Endodermal cell (in vitro differentiated cells): ENCODE measurements at places on chromosomes 1 and 21.

GRCh38 chr1:183832459-183832858, 27.5 kb downstream of the RGL1 start:
- DNase-seq: no peak

DNA sequence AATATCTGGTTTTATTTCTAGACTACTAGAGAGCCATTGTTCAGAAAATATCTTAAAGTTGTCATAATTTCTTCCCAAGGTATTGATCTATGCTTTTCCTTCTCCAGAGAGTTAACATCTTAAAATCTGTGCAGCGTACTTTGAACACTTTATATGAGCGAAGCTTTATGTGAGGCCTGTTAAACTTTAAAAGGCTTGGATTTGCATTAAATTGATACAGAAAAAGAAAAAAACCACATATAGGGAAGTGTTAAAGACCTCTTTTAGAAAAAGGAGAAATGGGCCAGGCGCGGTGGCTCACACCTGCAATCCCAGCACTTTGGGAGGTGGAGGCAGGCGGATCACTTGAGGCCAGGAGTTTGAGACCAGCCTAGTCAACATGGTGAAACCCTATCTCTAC, 59.2 kb upstream of the MORC3 start:
- no peak for DNase-seq

DNA sequence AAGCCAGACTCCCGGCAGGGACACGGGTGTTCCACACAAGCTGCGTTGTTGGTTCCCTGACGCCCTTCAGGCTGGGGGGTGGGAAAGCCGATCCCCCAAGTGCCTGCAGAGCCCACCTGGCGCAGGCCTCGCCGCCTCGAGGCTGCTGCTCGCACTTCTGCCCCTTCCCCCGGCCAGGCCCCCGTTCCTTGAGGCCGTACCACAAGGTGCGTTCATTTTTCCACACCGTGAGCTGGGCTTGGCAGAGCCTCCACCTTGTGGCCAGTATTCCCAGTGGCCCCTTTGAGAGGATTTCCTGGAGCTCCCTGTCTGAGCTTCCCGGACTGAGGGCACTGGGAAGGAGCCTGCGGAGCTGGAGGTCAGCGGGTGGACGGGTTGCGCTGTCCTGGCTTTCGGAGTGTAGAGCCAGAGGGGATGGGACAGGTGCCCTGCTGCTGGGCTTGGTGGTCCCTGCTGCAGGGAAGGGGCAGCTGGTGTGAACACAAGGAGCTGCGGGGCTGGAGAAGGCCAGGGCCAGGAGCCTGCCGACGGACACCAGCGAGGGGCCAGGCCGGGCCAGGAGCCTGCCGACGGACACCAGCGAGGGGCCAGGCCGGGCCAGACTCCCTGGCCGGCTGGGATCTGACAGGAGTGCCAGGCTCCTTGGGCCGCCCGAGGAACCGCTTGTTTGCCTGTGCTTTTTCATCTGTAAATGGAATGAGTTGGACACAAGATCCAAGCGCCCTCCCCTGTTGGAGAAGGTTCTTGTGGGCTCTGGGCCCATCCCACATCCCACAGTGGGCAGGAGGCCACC, 18.4 kb downstream of the PDXK start:
- DNase-seq: no peak

DNA sequence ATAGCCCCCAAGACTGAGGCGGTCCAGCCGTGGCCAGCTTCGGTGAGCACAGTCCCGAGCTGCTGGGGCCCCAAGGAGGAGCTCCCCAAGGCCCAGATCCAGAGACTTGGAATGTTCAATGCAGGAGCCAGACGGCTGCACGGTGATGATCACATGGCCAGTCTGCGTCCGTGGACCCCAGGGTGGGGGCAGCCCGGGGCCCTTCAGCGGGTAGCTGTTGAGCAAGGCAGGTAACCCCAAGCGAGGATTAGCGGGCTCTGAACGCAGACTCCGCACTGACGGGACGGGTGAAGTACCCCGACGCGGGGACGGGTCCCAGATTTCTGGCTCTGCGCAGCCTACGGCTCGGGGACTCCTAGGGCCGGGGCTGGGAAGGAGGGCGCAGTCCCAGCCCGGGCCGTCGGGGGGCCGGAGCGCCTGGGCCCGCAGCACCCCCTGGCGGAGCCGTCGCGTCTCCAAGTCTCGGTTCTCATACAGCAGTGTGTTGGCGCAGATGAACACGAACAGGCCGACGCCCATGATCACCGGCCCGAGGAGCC, 2.7 kb downstream of the TMEM200B start:
- DNase-seq: peak; percentile 94

DNA sequence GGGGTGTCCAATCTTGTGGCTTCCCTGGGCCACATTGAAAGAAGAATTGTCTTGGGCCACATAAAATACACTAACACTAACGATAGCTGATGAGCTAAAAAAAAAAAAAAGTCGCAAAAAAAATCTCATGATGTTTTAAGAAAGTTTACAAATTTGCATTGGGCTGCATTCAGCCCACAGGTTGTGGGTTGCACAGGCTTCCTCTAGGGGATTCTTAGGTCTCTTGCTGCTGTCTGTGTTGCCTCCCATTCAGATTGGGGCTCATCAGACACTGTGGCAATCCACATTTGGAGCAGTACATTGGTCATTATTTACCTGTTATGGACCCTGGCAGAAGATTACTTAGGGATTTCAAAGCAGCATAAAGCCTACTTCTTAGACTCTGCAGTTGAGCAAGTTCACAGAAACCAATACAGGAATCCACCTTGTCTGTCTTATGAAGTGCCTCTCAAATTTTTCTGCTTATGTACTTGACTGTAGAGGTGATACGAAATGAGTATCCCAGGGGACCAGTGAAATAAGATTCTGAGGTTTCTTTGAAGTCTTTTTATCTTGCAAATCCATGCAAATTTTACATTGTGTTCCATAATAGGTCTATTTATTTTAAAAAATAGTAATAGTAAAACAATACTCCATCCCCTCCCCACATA, 205.5 kb downstream of the RPS6KC1 start:
- DNase-seq: no peak

- no peak for DNase-seq
These were observed 253.8 kb upstream of the HOOK1 start for GRCh38 chr1:59560807-59561450.

DNA sequence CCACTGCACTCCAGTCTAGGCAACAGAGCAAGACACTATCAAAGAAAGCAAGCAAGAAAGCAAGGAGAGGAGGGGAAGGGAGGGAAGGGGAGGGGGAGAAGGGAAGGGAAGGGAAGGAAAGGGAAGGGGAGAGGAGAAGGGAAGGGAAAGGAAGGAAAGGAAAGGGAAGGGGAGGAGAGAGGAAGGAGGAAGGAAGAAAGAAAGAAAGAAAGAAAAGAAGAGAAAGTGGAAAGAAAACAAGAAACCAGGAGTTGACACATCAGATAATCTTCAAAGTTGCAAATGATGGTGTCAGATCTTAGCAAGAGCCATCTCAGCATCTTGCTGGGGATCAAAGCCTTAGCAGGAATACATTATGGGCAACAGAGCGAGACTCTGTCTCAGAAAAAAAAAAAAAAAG, 14.9 kb upstream of the CDA start:
- no peak for DNase-seq

DNA sequence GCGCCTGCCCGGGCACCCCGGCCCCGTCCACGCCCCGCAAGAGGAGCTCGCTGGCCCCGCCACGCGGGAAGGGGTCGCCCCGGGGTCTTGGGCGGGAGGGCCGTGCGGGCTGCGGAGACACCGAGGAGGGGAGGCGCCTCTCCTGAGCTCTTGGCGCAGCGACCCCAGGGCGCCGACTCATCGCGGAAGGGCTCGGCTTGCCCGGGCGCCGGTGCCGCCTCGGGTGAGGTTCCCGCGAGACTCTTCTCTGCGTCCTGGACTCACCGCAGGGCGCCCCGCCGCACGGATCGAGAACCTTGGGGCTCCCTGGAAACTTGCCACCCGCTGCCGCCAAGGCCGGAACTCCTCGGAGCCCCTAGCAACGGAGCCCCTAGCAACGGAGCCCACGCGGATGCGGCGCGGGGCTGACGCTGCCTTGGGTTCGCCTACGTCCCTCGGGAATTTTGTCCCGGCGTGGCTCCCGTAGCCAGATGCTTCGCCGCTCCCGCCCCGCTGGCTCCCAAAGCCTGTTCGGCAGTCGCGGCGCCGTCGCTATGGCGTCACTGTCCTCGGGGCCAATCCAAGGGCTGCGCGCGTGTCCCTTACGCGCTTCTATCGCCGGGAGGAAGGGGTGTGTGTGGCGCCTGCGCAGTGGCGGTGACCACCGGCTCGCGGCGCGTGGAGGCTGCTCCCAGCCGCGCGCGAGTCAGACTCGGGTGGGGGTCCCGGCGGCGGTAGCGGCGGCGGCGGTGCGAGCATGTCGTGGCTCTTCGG, at the start of gene ATAD3A:
TSS of gene ATAD3A (plus strand) at position 630 of the 753 bp plus-strand sequence. CDS start at position 737, 107 bp downstream.
- peak; percentile 99 for DNase-seq

GRCh38 chr21:29257701-29258100, 41.0 kb upstream of the BACH1 start:
- no peak for DNase-seq

- DNase-seq: no peak
These were observed 9.9 kb downstream of the CFAP410 start for GRCh38 chr21:44329086-44329889.

- no peak for DNase-seq
These were observed 10.7 kb downstream of the LEPR start for GRCh38 chr1:65431111-65431705.

GRCh38 chr1:225820522-225821120, 10.7 kb downstream of the EPHX1 start:
- DNase-seq: no peak

DNA sequence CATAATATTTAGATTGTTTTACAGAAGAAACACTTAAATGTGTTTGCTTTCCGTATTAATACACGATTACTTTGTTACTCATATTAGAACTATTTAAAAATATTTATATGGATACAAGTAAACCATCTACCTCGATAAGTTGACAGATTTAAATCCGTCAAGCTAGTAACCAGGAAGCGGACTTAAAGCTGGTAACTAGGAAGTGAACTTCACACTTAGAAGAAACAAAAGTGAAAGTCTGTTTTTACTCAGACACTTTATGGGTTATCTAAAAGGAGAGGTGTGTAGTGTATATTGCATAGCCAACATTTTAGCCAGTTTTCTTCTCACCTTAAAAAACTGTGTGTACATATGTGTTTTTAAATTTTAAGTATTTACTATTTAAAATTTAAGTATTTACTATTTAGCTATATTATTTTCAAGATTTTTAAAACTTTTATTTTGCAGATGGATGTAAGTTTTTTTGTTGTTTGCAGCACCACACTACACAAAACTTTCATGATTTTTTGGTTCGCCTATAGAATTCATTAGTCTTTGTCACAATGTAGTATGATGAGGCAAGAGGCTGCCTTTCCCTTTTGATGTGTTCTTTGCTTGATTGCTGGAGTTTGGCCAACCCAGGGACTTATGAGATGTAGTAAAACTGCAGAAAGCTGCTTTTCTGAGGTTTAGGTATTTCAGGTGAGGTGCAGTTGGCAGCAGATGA, 2.7 kb downstream of the USP25 start:
- DNase-seq: no peak

DNA sequence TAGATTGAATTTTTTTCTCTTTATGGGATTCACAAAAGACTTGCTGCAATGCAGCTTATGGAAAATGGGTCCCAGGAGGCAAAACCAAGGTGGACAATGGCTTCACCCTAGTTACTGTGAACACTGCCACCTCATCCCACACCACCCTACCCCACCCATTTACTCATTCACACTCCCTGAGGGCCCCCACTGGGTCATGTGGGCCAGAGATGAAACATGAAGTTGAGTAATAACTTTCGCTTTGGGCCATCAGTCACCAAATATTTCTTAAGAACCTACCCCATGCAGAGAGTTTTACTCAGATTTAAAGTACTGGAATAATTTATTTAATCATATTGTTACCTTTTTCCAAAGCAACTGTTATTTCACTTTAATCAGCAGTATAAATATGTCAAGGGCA, 191.8 kb downstream of the TPR start:
- no peak for DNase-seq

GRCh38 chr1:16249596-16250241, 12.7 kb upstream of the CPLANE2 start:
- DNase-seq: no peak

DNA sequence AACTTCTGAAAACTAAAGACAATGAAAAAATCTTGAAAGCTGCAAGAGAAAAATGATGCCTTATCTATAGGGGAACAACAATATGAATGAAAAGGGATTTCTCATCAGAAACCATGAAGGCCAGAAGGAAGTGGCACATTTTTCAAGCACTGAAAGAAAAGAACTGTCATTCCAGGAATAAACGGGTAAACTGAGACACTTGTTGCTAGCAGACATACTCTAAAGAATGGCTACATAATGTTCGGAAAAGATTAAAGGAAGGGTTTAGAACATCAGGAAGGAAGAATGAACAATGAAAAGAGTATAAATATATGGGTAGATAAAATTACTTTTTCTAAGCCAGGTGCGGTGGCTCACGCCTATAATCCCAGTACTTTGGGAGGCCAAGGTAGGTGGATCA, 14.5 kb downstream of the RBBP5 start:
- DNase-seq: no peak

- no peak for DNase-seq
These were observed 5.2 kb upstream of the ARID1A start for GRCh38 chr1:26690576-26691031.

- no peak for DNase-seq
These were observed 96.1 kb downstream of the HFM1 start for GRCh38 chr1:91308544-91308943.

GRCh38 chr1:198333744-198334143, 176.9 kb downstream of the NEK7 start:
- no peak for DNase-seq
